ENCODE measurements at places on chromosomes 2 and 18.

- DNase-seq = no peak
Observed at GRCh38 chr2:38500283-38500634, 102.5 kb downstream of the HNRNPLL start.

DNA sequence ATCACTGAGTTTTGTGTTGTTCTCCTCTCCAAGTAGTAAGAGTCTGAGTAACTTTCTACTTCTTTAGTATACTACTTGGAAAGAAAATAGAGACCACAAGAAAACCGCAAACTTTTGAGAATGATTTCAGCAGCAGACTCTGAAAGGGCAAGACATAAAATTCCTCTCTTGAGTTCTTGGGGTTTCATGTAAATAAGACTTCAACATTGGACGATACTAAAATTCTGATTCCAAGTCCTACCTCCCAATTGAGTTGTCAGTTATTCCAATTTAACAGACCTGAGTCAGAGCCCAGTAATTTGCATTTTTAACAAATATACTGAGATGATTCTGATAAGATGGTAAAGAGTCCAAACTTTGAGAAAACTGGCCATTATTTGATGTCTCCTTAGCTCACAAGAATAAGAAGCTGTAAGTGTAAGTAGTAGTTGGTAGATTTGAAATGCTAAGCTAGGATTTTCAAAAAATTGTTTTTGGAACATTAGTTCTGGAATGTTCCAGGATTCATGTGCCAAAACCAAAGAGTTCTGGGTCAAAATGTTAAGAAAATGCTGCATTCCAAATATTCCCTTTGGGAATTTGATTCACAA, 261.6 kb upstream of the SPOPL start:
- no peak for DNase-seq

DNA sequence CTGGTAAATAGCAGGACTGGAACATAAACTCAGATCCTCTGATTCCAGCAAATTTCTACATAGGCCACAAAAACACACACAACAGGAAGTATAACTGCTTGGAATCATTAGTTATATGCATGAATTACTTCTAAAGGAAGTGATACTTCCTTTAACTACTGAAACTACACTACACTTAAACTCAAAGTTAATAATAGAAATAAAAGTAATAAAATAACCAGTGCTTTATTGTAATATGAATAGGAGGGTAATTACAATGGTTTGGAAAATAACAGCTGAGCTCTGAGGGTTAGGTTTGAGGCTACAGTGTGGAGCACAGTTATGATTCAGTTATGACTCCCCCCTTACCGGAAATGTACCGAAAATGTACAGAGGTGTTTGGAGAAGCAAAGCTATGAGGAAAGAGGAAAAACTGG, 18.5 kb upstream of the POLI start:
- no peak for DNase-seq

GRCh38 chr2:127670055-127670956, 5.0 kb downstream of the LIMS2 start:
- DNase-seq = no peak

DNA sequence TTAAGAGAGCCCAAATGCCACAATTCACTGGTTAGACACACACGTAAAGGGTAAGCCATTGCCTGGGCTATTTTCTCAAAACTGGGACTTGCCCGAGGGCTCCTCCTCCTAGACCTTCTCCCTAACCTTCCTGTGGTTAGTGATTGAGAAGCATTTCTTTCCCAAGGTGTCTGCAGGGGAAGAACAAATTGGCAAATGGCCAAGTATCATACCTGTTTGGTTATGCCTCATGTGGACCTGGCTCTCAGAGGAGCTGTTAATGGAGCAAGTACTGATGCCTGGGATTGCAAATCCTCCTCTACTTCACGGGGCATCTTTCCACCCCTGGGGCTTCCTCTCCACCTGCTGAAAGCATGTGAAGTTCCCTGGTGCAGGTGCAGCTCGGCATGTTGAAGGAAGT, 187.5 kb upstream of the CYRIA start:
- no peak for DNase-seq
